ENCODE measurements at places on chromosomes 11 and 22. TPM values are rescaled to one million over a fixed set of nuclear protein-coding genes. Genes with fewer than 3 reads are reported as not detected.

GRCh38 chr11:119533921-119534736 is 111.2 kb upstream of the THY1 start:
- H3K4me1 ChIP-seq: no peaks in the 10 kb centered on the region
- no peak overlapping the region for H3K27ac ChIP-seq
- H3K36me3 ChIP-seq: no peaks in the 10 kb centered on the region
- H3K4me3 ChIP-seq: no peak overlapping the region
- DNase-seq: peak; percentile 53
- no peaks in the 10 kb centered on the region for H3K27me3 ChIP-seq

- peaks cover 13% of the 10 kb centered on the region for H3K36me3 ChIP-seq
- H3K27me3 ChIP-seq: no peaks in the 10 kb centered on the region
- H3K4me3 ChIP-seq: no peak overlapping the region
These were observed 11.6 kb downstream of the SLC3A2 start for GRCh38 chr11:62892077-62892922.

- no peaks in the 10 kb centered on the region for H3K36me3 ChIP-seq
- no peak overlapping the region for H3K4me3 ChIP-seq
- H3K27ac ChIP-seq: no peak overlapping the region
- no peak for DNase-seq
- no peaks in the 10 kb centered on the region for H3K4me1 ChIP-seq
- H3K27me3 ChIP-seq: no peaks in the 10 kb centered on the region
These were observed 5.5 kb downstream of the FOLR3 start for GRCh38 chr11:72141066-72141465.

GRCh38 chr11:9896902-9897301 is 233.0 kb downstream of the SWAP70 start:
- no peaks in the 10 kb centered on the region for H3K36me3 ChIP-seq
- no peaks in the 10 kb centered on the region for H3K4me1 ChIP-seq
- no peaks in the 10 kb centered on the region for H3K27me3 ChIP-seq
- no peak for DNase-seq
- no peak overlapping the region for H3K4me3 ChIP-seq
- no peak overlapping the region for H3K27ac ChIP-seq

GRCh38 chr11:94185416-94186084 is 56.9 kb downstream of the PANX1 start:
- no peak overlapping the region for H3K4me3 ChIP-seq
- H3K27ac ChIP-seq: no peak overlapping the region
- no peak for DNase-seq
- H3K4me1 ChIP-seq: no peaks in the 10 kb centered on the region
- no peaks in the 10 kb centered on the region for H3K27me3 ChIP-seq

DNA sequence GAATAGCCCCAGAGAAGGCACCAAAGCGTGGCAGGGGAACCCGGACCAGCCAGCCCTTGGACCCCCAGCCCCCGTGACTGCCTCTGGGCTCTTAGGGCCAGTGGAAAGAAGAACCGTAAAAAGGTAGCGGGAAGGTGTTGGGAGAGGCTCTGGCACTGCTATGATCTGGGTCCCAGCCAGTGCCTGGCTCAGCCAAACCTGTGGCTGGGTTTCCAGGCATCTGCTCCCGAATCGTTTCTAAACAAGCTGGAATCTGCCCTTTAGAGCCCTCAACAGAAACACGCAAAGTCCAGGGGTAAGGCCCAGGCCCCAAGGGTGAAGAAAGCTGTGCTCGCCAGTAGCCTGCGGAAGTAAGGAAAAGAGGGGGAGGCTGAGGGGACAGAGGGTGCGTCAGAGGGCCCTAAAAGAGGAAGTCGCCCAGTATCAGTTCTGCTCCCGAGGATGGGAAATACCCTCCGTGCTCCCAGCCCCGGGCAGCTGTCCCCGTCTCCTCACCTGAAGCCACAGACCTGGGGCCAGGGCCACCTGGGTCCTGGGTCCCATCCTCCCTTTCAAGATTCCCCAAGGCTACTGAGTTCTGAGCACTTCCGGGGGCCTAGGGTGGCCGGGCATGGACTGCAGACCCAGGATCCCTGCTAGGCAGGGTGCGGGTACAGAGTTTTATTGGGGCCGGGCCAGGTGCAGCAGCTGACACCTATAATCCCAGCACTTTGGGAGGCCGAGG is 24.7 kb downstream of the IL10RA start:
- no peaks in the 10 kb centered on the region for H3K36me3 ChIP-seq
- H3K4me3 ChIP-seq: no peak overlapping the region
- no peak for DNase-seq
- no peaks in the 10 kb centered on the region for H3K4me1 ChIP-seq
- no peaks in the 10 kb centered on the region for H3K27me3 ChIP-seq

DNA sequence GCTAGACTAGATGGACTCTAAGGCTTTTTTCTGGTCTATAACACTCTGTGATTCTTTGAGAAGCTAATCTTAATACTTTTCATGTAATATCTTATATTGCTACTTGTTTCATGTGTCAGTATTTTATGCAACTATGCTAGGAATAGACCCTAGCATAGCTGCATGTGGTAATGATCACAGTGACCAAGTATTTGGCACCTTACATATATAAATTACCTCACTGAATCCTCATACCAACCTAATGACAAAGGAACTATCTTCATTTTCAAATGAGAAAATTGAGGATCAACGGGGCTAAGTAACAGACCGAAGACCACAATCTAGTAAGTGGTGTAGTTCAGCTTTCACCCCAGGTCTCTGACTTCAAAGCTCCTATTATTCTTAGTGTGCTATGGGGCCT is 327.3 kb upstream of the PITPNB start:
- H3K4me3 ChIP-seq: no peak overlapping the region
- H3K27me3 ChIP-seq: no peaks in the 10 kb centered on the region
- no peak overlapping the region for H3K27ac ChIP-seq
- H3K4me1 ChIP-seq: no peaks in the 10 kb centered on the region
- no peaks in the 10 kb centered on the region for H3K36me3 ChIP-seq
- DNase-seq: no peak

- no peaks in the 10 kb centered on the region for H3K4me1 ChIP-seq
- no peak overlapping the region for H3K4me3 ChIP-seq
- H3K27ac ChIP-seq: no peak overlapping the region
These were observed 610.3 kb downstream of the TBC1D22A start for GRCh38 chr22:47372596-47373385.

DNA sequence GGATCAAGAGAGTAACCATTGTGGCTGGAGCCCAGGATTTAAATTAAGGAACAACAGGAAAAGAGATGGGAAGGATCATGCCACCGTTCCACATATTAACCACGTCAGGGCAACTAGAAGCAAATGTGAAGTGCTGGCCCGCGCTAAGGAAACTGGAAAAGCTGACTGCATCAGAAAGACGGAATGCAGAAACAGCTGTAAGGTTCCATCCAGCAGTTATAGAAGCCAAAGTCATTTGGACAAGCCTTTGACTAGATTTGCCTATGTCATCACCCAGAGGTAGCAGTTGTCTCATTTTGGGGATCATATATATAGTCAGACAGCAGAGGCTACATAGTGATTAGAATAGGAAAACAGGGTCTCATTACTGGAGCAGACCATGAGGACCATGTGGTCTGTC is 43.0 kb upstream of the CRTAM start:
- no peak overlapping the region for H3K4me3 ChIP-seq
- H3K27ac ChIP-seq: no peak overlapping the region
- no peaks in the 10 kb centered on the region for H3K36me3 ChIP-seq
- H3K4me1 ChIP-seq: no peaks in the 10 kb centered on the region
- DNase-seq: no peak

DNA sequence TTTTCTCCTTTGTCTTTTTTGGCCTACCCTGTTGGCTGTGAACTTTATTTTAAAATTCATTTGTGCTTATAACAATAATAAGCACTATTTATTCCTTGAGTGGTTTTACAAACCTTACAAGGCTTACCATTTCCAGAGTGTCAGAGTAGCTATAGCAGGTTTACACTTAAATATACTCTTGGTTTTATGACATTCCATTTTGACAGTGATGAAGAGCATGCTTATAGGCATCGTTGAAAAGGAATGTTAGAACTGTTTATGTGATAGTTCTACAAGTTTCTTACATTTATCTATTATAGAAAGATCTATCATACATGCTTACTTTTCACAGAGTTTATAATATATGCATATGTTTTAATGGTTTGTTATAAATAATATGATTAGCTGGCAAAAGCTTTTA is 84.1 kb downstream of the PDE3B start:
- no peak overlapping the region for H3K27ac ChIP-seq
- no peak overlapping the region for H3K4me3 ChIP-seq
- no peaks in the 10 kb centered on the region for H3K36me3 ChIP-seq
- no peak for DNase-seq

- H3K27me3 ChIP-seq: no peaks in the 10 kb centered on the region
- H3K36me3 ChIP-seq: no peaks in the 10 kb centered on the region
- no peaks in the 10 kb centered on the region for H3K4me1 ChIP-seq
- H3K4me3 ChIP-seq: no peak overlapping the region
- no peak for DNase-seq
- no peak overlapping the region for H3K27ac ChIP-seq
These were observed 5.4 kb downstream of the CSRP3 start for GRCh38 chr11:19196432-19196831.

DNA sequence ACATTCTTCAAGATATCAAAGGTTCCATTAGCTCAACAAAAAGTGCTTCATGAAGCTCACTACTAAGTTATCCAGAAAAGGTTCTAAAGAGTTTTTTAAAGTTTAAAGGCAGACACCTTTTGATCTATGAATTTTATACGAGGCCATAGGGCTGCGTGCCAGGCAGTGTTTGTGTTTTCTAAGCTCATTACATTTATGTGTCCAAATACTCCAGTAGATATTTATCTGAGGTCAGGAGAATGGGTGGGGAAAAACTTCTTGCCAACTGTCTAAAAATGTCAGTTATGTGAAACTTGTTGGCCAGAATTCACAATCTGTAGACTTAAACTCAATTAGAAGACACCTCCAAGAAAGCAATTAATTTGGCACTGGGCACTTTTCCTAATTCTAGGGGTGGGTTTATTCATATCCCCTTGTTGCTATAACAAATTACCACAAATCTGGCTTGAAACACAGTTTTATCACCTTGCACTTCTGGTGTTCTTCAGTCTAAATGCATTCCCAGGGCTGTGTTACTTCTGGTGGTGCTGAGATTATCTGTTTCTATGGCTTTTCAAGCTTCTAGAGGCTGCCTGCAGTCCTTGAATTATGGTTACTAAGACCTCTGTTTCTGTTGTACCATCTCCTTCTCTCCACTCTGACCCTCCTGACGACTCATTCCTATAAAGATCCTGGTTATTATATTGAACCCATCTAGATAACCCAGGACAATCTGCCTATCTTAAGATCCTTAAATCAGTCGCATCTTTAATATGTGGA is 1030.4 kb upstream of the CNTN5 start:
- H3K27ac ChIP-seq: no peak overlapping the region
- H3K27me3 ChIP-seq: no peaks in the 10 kb centered on the region
- DNase-seq: no peak
- no peaks in the 10 kb centered on the region for H3K4me1 ChIP-seq

DNA sequence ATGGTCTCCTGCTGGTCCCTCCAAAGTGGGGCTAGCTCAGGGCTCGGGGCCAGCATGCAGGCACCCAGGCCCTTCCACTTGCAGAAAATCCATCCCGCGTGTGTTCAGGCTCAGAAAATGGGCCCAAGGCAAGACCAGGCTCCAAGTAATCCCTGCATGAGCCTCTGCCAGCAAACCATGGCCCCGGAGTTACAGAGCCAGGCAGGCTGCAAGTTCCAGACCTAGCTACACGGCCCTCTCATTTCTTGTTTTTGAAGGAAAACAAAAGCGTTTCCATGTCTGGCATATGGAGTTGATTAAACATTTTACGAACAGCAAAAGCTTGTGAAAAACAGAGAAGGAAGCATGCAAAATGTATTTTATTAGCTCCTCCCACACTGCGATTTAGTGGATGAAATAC is 29.7 kb downstream of the KIAA0930 start:
- no peaks in the 10 kb centered on the region for H3K27me3 ChIP-seq
- H3K36me3 ChIP-seq: no peaks in the 10 kb centered on the region
- no peak overlapping the region for H3K4me3 ChIP-seq
- no peaks in the 10 kb centered on the region for H3K4me1 ChIP-seq
- DNase-seq: no peak
- no peak overlapping the region for H3K27ac ChIP-seq

DNA sequence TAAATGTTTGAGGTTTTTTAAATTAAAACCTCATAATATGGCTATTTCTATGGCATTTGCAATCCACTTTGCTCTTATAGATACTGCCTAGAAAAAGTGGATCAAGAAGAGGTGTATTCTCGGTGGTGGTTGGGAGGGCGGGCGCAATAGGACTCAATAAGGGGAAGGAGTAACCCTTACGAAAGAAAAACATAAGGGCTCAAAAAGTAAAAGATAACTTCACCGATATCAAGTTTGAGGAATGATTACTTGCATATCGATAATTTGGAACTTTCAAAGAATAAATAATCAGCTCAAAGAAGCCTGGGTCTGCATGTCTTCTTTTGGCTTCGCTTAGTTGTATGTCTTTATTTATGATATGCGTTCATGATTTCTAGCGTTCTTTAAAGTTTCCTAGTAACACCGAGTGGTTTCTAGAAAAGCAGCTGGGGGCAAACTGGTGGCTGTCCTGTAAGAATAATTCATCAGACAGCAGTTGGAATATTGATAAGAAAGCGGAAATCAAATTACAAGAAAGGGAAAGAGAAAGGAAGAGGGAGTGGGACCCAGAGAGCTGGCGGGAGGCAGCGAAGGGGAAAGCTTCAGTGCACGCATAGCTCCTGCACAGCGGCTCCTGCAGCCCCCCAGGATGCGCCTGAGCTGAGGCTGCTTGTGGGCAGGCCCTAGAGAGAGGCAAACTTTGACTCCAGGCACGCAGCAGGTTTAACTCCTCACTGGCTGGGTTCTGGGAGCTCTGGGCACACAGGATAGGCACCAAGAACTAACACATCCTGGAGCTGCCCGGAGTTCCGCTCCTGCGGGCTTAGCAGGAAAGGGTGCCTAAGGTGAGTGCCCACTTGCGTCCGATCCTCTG is 9.1 kb upstream of the FLI1 start:
- H3K27me3 ChIP-seq: peaks cover 38% of the 10 kb centered on the region
- no peak overlapping the region for H3K27ac ChIP-seq
- no peak overlapping the region for H3K4me3 ChIP-seq
- no peak for DNase-seq
- H3K4me1 ChIP-seq: no peaks in the 10 kb centered on the region

HSCB gene
- 39.5 TPM for total RNA-seq

VWCE gene
- total RNA-seq: 4.3 TPM

RAB3IL1 gene
- 3.5 TPM for total RNA-seq

NCAM1 gene
- total RNA-seq: 39.7 TPM
